Activated CD4-positive, alpha-beta T cell treated with anti-CD3 and anti-CD28 coated beads, Interleukin-2, amount 10 ng/mL, durations not matched to agents 7 days and 5 days (primary cell): ENCODE measurements at places on chromosomes 3 and 15. TPM values are rescaled to one million over a fixed set of nuclear protein-coding genes. Genes with fewer than 3 reads are reported as not detected.

DNA sequence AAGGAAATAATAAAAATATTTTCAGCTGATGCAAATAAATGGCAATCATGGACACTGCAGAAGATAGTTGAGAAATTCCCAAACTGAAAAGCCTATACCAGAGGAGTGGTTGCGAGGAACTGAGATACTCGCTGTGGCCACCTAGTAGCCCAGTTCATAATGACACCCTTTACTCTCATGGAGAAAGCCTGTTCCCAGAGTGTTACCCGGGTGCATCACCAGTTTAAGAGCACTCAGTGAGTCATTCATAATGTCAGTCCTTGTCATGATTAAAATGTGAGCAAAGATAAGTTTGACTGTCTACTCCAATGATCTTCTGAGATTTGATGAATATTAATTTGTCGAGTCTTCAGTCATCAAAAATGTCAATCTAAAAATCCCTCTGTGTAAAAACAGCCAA, 138.4 kb upstream of the LRRC3B start:
- H3K27ac ChIP-seq: no peak overlapping the region
- no peak overlapping the region for H3K4me3 ChIP-seq
- no peak for DNase-seq
- no peaks in the 10 kb centered on the region for H3K36me3 ChIP-seq

DNA sequence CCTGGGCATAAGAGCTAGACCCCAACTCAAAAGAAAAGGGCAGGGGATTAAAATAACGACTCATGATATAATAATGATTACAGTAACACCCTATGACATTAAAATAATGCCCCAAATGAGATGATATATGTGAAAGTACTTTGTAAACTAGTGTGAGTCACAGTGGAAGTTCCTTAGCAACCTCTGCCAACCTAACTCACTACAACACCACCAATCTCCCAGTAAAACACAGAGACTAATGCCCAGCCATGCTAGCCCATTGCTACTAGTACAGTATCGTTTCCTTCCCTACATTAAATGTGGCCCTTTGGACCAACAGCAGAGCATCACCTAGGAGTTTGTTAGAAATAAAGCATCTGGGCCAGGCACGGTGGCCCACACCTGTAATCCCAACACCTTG, 11.2 kb upstream of the ADAMTS7 start:
- no peaks in the 10 kb centered on the region for H3K4me1 ChIP-seq
- DNase-seq: no peak
- H3K4me3 ChIP-seq: no peak overlapping the region
- peaks cover 9% of the 10 kb centered on the region for H3K27me3 ChIP-seq
- no peaks in the 10 kb centered on the region for H3K36me3 ChIP-seq

DNA sequence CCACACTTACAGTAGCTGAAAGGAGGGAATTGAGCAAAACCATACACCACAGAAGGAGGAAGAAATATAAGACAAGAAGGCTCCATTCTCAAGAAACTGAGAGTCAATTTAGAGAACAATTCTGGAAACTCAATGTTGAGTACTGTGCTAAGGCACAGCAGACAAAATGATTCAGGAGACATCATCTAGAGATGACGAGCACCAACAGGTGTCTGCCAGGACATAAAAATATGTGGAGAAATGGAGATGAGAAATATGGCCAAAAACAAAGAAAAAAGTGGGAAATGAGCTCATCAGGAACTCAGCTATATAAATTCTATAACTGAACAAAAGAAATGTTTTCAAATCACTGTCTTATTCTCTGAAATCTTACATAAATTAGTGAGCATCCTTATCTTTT, 343.7 kb downstream of the ERC2 start:
- no peak overlapping the region for H3K27ac ChIP-seq
- H3K4me3 ChIP-seq: no peak overlapping the region
- H3K4me1 ChIP-seq: no peaks in the 10 kb centered on the region
- no peaks in the 10 kb centered on the region for H3K36me3 ChIP-seq

DNA sequence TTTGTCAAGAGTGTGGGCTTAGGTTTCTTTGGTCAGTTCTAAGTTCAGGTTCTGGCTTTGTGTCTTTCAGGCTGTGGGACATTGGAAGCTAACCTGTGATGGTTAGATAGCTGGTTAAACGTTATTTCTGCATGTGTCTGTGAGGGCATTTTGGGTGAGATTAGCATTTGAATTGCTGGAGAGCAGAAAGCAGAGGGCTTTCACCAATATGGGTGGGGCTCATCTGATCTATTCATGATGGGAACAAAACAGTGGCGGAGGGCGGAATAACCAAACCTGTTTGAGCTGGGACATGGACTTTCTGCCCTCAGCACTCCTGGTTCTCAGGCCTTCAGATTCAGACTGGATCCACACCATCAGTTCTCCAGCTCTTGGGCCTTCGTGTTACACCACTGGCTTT, 195.4 kb downstream of the KLF13 start:
- no peak for DNase-seq
- no peaks in the 10 kb centered on the region for H3K36me3 ChIP-seq
- H3K27me3 ChIP-seq: peaks cover 11% of the 10 kb centered on the region
- H3K4me1 ChIP-seq: no peaks in the 10 kb centered on the region

- H3K4me3 ChIP-seq: no peak overlapping the region
- no peak overlapping the region for H3K27ac ChIP-seq
- H3K4me1 ChIP-seq: no peaks in the 10 kb centered on the region
- H3K36me3 ChIP-seq: no peaks in the 10 kb centered on the region
- DNase-seq: no peak
Observed at GRCh38 chr3:1002010-1002409, 90.8 kb upstream of the CNTN6 start.

COL8A1 gene
- total RNA-seq: not detected

RPN1 gene
- total RNA-seq: 164 TPM

DNA sequence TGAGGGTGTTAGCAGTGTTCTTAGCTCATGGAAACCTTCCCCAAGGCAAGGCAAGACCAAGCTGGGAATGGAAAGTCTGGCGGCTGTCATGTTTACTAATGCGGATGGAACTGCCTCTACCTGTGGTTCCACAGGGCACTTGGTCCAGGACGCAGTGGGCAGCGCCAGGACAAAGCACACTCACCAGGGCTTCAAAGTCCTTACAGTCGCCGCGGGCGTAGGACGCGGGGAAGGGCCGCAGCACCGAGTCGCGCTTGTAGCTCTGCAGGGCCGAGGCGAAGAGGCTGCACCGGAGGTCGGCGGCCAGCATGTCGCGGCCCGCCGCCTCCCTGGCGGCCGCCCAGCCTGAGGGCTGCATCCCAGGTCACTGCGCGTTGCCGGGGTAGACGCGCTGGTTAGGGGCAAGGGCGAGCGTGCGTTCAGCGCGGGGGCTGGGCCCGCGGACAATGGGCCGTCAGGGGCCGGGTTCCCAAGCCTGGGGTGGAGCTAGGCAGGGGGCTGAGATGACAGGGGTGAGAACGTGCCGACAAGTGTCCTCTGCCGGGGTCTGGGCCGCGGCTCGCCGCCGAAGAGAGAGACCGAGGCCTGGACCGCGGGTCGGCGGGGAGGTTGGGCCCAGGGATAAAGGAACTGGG, 497 bp downstream of the PARP16 start:
- no peak for DNase-seq
- peak overlapping the region; percentile 80 for H3K4me3 ChIP-seq
- H3K27ac ChIP-seq: peak overlapping the region; percentile 90
- no peaks in the 10 kb centered on the region for H3K27me3 ChIP-seq
- H3K36me3 ChIP-seq: peaks cover 13% of the 10 kb centered on the region

GRCh38 chr3:164679245-164679644, 399.1 kb downstream of the SI start:
- H3K27me3 ChIP-seq: no peaks in the 10 kb centered on the region
- DNase-seq: no peak
- no peaks in the 10 kb centered on the region for H3K36me3 ChIP-seq

IQCH gene
- total RNA-seq: 0.89 TPM

DNA sequence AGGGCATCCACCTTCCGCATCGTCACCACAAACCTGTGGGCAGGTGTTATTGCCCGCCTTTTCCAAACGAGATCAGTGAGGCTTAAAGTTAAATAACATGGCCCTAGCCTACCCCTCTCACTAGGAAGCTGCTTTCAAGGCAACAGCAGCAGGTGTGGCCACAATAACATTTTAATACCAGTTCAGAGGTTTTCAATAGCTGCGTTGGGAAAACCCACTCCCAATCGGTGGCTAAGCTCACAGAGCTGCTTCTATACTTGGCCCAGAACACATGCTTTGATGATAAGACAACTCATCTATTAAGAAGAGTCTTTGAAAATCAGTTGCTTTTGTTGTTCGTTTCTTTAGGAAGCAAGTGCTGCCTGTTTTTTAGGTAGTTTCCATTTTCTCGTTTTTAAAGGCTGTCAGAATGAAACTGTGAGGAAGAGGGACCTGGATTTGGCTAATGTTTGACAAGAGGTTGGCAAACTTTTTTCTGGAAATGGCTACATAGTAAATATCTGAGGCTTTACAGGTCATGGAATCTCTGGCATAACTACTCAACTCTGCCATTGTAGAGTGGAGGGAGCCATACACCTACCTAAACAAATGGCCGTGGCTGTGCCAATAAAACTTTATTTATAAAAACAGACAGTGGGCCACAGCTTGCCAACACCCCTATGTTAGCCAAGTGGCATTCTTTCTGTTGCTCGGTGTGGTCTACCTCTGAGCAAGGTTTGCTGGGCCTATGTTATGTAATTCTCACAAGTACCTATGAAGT, 179.6 kb downstream of the FEZF2 start:
- H3K4me1 ChIP-seq: peaks cover 3% of the 10 kb centered on the region
- H3K36me3 ChIP-seq: no peaks in the 10 kb centered on the region
- H3K4me3 ChIP-seq: no peak overlapping the region
- H3K27ac ChIP-seq: no peak overlapping the region

- H3K4me3 ChIP-seq: no peak overlapping the region
- peaks cover 33% of the 10 kb centered on the region for H3K4me1 ChIP-seq
- H3K27me3 ChIP-seq: no peaks in the 10 kb centered on the region
- H3K36me3 ChIP-seq: peaks cover 3% of the 10 kb centered on the region
- H3K27ac ChIP-seq: no peak overlapping the region
Observed at GRCh38 chr15:85473455-85473854, 93.1 kb downstream of the AKAP13 start.

DNA sequence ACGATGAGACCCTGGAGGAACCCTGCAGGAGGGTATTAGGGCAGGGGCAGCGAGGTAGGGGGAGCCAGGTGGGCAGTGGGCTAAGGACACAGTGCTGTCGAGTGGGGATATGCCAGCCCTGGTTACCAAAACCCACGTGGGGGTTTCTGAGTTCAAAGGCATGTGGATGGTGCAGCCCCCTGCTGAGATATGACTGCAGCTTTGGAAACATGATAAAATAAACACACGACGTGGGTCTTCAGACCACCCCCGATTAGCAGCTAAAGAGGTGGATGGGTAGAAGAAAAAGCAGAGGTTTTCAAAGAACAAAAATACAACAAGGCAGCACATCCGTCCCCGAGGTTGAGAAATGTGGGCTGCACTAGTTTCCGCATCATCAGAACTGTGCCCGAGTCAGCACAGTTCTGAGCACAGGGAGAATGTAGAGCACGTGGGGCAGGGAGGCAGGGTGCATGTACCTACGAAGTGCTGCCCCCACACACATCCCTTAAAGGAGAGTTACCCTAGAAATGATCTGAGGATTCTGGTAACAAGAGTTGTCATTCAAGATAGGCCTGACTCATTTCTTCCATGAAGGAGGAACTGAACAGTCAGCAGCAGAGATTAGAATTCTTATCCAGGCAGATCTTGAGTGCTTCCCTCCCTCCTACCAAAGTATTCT, 121.3 kb downstream of the RPLP1 start:
- peak; percentile 30 for DNase-seq
- no peak overlapping the region for H3K27ac ChIP-seq
- H3K4me3 ChIP-seq: no peak overlapping the region
- H3K36me3 ChIP-seq: no peaks in the 10 kb centered on the region
